ENCODE measurements at places on chromosomes 5 and 9.

DNA sequence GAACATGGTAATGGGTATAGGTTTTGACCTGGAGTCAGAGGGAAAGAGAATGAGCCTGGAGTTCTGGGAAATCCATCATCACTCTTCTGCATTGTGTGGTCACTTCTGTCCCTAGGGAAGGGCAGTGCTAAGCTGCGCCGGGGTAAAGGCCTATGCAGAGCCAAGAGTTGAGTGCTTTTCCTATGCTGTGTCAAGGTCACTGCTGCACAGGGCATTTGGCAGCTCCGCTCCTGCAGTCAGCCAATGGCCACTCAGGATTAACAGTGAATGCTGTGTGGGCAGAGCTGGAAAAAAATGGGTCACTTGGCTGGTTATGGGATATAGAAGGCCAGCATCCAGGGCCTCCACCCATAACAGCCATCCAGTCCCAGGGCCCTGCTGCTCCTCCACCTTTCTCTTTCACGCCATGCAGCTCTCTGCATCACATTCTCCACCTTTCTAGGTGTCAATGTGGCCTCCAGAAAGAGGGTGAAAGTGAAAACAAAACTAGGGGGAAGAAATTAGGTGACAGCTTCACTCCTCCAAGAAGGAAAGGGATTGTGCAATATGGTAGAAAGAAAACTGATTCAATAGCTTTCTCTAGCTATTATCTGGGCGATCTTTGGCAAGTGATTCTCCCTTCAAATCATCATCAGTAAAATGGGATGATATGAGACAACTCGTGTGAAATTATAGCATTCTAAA is 279.3 kb upstream of the ANKRD55 start:
- DNase-seq, result no peak

DNA sequence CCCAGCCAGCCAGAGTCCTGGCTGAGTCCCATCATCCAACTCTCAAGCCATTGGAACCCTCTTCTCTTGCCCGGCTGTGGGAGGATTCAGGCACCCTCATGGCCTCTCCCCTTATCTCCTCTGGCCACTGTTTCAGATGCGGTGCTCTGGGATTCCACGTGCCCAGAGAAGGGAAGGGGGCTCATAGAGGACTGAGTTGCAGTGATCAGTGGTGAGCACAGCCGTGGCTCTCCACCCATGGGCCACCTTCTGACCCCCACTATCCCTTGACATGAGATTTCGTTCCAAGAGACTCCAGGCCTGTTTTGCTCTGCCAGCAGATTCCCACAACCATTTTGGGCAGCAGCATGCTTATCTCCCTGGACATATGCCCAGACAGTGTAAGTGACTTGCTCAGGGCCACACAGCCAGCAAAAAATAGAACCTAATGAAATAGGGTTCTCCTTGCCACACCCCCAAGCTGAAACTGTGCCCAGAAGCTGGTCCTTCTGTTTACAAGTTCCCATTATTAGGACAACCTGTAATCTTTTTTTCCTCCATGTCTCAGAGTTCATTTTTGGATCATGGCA is 2.7 kb downstream of the GPX3 start:
- DNase-seq, result no peak

GRCh38 chr5:118818604-118819003 is 169.7 kb downstream of the DTWD2 start:
- no peak for DNase-seq

GRCh38 chr5:73424556-73424977 is 24.0 kb downstream of the FOXD1 start:
- DNase-seq, result peak; percentile 48

DNA sequence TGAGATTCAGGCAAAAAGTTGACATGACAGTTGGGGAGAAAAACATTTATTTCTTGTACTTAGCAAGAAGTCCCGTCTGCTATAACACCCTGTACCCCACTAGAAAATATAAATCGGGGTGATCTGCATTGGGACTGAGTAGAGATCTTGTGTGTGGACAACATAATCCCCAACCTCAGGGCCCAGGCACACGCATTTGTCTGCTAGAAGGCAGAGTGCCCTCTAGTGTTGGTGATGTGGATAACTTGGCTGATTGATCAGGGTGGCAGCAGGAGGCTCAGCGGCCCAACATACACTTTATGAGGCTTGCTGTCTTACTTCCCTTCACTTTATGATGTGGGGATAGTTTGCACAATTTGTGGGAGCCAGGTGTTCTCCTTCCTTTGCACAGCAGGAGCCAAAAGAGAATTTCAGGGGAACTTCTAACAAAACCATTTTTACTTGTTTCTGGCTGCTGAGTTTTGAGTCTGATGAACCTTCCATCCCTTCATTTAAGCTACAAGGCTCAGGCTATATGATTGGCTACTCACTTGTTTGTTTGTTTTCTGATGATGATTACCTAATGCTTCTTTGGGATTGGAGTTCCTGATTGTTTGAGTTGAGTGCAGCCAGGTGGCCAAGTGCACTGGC is 263.2 kb downstream of the DMAC1 start:
- peak; percentile 64 for DNase-seq

GRCh38 chr5:17238521-17239041 is 21.1 kb downstream of the BASP1 start:
- DNase-seq, result no peak

GRCh38 chr9:126722922-126723806 is 81.7 kb upstream of the ZBTB43 start:
- peak; percentile 58 for DNase-seq

- DNase-seq, result no peak
Measured at GRCh38 chr5:10775646-10776045, 14.6 kb upstream of the DAP start.

GRCh38 chr5:105872569-105873270 is 1798.0 kb downstream of the EFNA5 start:
- no peak for DNase-seq

- DNase-seq, result no peak
Measured at GRCh38 chr5:74262544-74263207, 377.9 kb downstream of the ENC1 start.

GRCh38 chr9:109972026-109972882 is 192.3 kb downstream of the PALM2AKAP2 start:
- no peak for DNase-seq

All from astrocyte of the hippocampus (primary cell).